AG08395 (cell line): ENCODE measurements at places on chromosomes 2 and 18.
A peak's percentile ranks its signal among the peaks of the same experiment; 100 is the strongest.

DNA sequence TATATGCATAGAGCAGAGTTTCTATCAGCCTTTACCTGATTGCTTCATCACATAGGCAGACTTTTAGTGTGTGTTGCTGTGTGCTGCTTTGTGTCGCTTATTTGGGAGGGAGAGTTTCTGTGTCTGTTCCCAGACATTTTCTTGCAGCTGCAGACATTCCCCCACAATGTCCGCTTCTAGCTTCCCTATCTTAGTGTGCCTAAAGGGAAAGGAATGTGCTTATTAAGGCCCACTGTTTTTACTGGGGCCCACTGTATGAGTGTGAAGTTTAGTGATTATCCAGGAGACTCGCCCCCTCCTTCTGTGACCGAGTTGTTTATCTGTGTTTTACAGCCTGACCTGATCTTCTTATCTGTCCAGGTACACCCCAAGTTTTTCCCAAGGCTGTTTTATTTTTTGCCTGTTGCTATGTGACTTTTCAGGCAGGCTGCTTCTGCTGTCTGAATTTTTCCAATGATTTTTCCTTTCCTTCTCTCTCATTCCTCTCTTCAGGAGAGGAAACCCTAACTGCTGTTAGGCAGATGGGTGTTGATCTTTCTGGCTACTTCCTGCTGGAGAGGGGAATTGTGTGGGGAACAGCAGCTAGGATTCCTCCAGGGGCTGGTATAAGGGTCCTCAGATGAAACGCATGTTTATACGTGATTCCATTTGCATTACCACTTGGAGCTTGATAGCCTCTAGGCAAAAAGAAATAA, 47.6 kb downstream of the STK17B start:
- no peak for DNase-seq

- peak; percentile 18 for DNase-seq
Observed at GRCh38 chr18:46623541-46623940, 33.5 kb downstream of the LOXHD1 start.

GRCh38 chr2:235270291-235270690, 223.6 kb upstream of the AGAP1 start:
- no peak for DNase-seq

DNA sequence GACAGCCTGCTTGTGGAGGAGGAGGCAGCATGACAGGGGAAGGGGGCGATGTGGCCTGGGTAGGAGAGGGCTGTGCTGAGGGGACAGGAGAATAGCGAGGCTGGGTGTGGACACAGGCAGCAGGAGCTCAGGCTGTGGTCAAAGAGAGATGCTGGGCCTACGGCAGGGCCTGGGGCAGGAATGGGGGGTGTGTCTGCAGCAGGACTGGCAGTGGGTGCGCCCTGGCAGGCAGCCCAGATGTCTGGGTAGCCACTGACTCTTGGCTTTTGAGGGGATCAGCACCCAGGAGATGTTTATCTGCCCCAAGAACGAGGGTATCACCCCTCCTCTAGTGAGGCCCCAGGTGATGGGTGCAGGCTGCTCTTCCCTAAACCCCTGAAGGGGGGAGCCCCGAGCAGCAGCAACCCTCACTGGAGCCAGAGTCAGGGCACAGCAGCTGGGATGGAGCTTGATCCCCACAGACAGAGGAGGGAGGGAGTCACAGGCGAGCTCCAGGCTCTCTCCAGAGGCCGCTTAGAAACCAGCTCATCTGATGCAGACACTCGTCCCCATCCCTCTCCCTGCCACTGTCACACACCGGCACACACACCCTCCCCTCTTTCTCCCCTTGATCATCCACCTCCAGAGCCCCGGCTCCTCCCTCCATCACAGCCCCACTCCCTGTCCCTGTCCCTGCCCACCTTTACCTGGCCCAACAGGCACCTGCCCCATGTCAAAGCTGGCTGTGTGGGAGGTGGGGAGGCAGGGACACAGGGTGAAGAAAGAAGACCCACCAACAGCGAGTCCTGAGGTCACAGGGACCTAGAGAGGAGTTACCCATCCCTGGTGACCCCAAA, 29.8 kb upstream of the TNS1 start:
- no peak for DNase-seq

DNA sequence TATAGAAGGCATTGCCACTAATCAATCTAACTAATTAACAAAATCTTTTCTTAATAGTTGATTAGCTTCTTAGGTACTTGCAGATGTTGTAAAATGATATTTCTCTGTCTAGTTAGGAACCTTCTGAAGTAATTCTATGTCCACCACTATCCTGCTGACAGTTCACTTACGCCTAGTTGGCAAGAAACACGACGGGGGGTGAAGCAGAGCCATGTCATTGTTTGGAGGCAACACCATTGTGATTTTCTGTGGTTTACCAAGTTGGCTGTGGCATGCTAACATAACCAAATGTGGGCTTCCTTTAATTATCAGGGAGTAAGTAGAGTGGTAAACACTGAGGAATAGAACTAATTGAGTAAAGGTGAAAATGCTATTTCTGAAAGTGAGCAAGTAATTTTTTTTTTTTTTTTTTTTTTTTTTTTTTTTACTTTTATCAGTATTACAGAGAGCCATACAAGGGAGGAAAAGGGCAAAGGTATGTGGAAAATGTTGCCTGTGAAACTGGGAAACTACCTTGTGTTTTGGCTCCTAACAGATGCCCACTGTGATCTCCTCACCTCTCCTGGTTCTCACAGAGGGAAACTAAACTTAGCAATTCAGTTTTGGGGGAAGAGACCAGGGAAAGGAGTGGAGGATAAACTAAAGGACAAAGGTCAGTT, 126.8 kb downstream of the MEIS1 start:
- DNase-seq, result no peak

GRCh38 chr2:200738590-200738989, 73.1 kb upstream of the BZW1 start:
- no peak for DNase-seq
